Stimulated activated CD4-positive, alpha-beta T cell treated with anti-CD3 and anti-CD28 coated beads, TNF-alpha, amount 100 ng/mL, for 24 hours (primary cell): ENCODE measurements at places on chromosomes 5 and 9.

DNA sequence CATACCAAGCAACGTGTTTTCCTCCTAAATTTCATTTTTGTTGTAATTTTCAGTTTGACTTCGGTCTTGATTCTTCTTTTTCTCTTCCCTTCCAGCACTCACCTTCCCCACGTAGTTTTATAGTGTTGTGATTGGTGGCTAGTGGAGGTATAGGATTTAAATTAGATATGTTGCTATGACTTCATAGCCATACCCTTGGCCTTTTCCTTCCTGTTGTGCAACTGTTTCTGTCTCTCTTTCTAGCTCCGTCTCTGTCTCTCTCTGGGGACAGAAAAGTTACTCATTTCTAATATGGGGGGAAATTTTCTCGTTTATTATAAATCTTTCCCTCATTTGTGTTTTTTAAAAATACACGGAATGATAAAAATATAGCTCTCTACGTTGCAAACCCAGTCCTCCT is 20.6 kb upstream of the C5orf24 start:
- no peak for DNase-seq

GRCh38 chr9:1837453-1838084 is 177.6 kb upstream of the SMARCA2 start:
- DNase-seq = no peak

- DNase-seq = no peak
These were observed 18.1 kb downstream of the LPCAT1 start for GRCh38 chr5:1505506-1506241.

- peak; percentile 74 for DNase-seq
These were observed 15.8 kb downstream of the EXOC3 start for GRCh38 chr5:458547-459353.

DNA sequence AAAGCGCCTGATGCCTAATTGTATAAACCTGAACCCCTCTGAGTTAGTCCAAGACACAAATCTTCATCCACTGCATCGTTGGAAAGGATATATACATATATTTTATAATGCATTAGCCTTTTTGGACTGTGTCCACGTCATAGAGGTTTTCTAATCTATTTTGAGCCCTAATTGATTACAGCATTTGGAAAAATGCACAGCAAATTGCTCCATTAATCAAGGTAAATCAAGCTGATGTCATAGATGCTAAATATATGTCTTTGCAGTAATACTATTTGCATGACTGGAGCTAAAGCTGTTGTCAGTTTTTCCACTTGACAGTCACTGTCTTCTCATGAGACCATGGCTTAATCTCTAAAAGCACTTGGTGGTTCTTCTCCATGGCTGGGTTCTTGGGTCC is 483.5 kb upstream of the TNC start:
- DNase-seq = no peak
